ENCODE measurements at places on chromosomes 16 and 17.
A peak's percentile ranks its signal among the peaks of the same experiment; 100 is the strongest.

DNA sequence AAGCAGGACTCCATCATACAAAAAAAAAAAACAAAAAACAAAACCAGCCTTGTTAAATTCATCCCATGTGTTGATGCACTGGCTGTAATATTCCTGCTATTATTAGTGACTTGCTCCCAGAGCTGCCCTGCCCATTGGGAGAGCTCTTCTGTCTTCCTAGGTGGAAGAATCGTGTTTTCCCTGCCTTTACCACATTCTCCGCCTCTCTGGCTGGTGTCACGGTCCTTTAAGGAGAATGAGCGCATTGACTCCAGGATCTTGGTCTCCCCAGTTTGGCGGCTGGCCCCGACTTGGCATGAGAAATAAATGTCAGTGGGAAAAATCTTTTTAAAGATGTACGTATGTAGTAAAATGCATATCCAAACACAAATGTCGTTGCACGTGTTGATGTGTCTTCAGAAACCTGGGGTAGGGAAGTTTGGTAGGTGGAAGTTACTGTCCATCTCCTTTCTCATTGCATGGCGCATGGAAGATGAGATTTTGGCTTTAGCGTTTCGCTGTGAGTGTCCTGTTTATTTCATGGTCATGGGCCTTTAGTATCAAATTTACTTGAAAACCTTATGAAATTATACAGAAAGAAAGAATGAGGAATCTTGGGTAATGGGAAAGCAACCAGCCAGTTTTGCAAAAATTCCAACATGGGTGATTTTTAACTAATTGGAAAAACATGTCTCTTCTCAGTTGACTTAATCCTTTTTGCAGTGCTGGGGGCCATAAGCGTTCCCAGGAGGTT lies 15.5 kb downstream of the RMI2 start:
- no peak for DNase-seq

DNA sequence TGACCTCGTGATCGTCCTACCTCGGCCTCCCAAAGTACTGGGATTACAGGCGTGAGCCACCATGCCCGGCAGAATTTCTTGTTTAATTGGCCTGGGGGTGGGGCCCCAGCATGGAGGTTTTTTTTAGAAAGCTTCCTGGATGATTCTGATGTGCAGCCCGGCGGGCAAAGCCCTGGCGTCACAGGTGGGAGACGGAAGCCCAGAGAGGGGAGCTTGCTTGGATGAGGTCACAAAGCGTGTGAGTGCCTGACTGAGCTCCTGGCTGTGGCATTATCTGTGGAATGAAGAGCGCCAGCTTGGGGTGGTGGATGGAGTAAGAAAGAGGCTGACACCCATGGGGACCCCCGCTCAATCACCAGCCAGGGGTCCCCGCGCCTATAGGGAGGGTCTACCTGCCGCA lies 4.1 kb downstream of the VASN start:
- no peak for DNase-seq

GRCh38 chr16:85312642-85313525 lies 200.6 kb upstream of the CIBAR2 start:
- DNase-seq = no peak

GRCh38 chr17:71192848-71193247 lies 928.0 kb upstream of the SOX9 start:
- DNase-seq = no peak

- no peak for DNase-seq
Measured at GRCh38 chr16:80570106-80570478, 29.3 kb downstream of the DYNLRB2 start.

DNA sequence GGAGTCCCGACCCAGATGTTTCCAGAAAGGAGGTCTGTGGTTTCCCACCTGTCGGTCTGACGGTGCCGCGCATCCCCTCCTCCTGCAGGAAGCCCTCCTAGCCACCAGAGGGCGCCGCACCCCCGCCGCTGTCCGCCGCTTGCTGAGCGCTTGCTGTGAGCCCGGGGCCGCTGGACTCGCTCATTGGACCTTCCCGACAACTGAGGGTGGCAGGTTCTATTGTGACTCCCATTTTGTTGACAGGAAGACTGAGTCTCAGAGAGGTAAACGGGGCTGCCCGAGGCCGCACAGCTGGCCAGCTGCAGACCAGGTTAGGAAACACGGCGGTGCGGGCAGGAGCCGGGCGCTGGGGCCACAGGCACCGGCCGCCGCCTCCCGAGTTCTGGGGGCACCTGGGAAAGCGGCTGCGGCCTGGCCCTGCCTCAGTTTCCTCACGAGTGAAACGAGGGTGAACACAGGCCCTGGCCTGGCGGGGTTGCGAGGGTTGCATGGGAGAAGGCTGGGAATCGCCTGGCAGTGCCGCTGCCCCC lies 191.1 kb upstream of the CIBAR2 start:
- peak; percentile 63 for DNase-seq

GRCh38 chr17:41625602-41626001 lies 1.2 kb upstream of the KRT17 start:
- DNase-seq = no peak

GRCh38 chr17:63930951-63931575 lies 1.1 kb downstream of the CD79B start:
- DNase-seq = peak; percentile 57

GRCh38 chr17:2789700-2790099 lies 6.5 kb upstream of the RAP1GAP2 start:
- no peak for DNase-seq

DNA sequence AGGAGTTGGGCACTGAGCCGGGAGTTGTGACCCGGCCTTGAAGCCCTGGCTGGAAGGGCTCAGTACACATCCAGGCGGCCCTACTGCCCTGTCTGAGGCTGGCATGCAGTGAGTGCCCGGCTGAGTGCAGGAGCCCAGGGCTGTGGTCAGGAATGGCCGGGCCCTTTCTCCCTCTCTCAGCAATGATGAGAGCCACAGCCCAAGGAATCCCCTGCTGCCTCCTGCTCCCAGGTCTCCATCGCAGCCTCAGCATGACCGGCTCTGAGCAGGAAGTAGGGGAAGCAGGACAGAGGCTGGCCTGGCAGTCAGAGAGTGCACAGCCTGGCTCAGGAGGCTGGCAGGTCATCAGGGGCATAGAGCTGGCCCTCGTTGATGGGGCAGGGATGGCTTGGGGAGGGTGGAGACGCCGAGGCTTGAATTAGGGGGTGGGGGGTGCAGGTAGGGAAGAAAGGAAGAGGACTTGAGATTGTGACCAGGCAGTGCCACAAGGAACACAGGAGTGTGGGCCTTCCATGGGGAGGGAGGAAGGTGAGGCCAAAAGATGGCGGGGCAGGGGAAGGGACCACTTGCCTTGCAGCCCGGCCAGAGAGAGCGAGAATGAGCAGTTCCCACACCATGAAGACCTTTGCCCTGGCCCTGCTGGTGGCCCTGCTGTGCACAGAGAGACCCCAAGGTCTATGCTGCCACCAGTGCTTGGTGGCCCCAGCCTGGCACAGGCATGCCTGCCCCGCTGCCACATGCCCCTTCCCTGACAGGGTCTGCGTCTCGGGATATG lies 32.1 kb upstream of the KRT17 start:
- DNase-seq = no peak

DNA sequence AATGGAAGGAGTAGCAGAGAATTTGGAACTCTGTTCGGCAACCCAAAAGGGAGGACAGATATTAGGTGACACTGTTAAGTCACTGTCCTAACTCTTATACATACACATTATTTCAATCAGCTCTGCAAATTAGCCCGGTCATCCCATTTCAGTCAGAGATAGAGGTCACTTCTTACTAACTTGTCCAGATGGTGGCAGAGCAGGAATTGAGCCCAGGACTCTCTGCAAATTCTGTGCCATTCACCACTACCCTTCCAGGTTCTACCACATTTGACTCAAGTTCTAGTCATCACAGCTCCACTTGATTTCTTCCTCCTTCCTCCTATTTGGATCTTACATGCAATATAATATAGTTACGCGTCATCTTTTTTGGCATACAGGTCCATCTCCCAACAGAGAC lies 35.9 kb upstream of the NUDT7 start:
- no peak for DNase-seq

GRCh38 chr16:54690710-54691109 lies 240.0 kb upstream of the IRX5 start:
- no peak for DNase-seq
